Activated CD4-positive, CD25-positive, alpha-beta regulatory T cell treated with anti-CD3 and anti-CD28 coated beads, Interleukin-2, amount 50 U/mL, for 24 hours (primary cell): ENCODE measurements at places on chromosomes 12 and 14.
A peak's percentile ranks its signal among the peaks of the same experiment; 100 is the strongest.

DNA sequence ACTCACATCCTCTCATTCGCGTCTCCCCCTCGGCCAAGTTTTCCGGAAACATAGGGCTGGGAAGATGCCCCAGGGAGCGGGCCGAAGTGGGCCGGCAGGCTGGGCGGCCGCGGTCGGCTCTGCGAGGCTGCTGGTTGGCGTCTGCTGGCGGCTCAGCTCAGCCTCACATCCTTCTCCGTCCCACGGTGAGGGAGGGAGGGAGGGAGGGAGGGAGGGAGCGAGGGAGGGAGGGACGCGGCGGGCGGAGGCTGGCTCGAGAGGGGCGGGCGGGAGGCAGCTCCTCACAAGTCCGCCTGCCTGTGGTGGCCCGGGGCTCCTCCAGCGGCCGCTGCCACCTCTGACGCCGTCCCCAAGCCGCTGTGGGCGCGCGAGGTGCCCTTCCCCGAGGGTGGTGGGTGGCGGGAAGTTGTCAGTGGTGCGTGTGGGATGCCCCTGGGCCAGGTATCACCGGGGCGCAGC lies 93.8 kb downstream of the RFLNA start:
- ATAC-seq: peak; percentile 37

DNA sequence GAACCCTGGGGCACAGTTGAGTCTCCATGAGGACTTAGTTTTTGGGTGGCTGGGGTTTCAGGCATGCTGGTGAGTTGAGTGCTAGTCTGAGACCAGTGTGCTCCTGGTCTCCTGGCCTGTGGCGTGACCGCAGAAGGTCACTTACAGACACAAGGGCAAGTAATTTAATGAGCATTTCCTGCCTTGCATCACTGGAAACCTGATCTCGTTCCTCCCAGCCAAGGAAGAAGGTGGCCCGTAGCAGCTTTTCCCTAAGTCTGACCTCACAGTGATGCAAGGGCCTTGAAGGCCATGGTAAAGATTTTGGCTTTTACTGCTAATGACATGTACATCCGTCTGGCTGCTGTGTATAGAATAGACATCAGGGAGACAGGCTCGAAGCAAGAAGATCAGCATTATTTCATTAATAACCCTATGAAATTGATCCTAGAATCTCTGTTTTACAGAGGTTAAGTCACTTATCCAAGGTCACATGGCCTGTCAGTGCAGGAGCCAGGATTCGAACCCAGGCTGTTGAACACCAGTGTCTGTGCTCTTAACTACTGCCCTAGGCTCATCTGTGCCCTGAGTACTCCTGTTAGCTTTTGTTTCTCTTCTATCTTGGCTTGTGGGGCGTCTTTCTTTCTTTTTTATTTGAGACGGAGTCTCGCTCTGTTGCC lies 4.6 kb downstream of the TMEM120B start:
- ATAC-seq: no peak

DNA sequence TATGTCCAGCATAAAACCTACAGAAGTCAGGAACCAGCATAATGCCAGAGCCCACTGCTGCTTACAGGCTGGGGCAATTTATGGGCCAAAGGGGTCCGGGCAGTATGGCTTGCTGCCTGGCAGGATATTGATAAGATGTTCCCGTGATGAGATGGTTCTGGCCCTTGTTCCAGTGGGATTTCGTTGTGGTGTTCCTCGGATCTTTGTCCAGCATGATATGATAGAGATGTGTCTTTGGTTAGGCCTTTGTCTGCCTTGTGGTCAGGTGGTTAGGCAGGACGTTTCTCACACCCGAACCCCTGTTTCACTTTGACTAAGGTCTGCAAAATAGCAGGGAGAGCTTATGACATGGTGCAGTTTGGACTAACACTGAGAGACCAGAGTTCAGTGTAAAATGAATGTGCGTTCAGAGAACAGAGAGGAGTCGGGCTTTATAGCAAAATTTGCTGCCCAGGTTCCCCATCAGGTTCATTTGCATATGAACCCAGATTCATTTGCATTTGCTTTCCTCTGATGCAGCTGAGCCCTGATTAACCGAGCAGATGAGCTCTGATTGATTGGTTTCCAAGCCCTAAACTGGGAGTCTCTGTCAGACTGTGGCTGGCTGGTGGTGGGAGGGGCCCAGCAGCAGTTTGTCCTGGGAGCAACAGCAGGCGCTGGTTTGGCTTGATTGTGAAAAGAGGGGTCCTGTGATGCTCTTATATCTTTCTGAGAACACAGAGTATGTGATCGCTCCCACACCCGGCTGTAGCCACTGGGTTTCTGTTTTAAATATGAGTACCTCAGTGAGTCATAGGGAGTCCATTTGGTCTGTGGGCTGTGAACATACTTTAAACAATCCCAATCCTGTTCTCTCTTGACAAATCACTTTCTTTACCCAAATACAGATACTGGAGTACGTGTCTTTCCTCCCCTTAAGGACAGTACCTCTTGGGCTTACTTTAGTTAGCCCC lies 156.3 kb upstream of the PZP start:
- ATAC-seq: peak; percentile 83

DNA sequence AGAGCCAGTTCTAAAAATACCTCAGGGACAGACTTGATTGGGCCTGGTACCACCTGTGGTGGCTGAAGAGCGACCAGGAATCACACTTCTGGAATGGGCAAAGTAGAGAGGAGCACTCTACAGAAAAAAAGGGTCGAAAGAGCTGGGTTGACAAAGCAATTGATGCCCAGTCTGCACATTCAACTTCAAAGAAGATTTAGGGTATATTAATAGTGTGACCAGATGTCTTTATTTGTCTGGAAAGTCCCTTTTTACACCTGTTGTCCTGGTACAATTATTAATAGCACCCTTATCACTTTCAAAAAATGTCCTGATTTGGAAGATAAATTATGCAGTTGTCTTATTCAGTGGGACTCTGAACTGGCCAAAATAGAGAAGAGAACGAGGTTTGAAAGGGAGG lies 137.5 kb downstream of the DYRK2 start:
- no peak for ATAC-seq

DNA sequence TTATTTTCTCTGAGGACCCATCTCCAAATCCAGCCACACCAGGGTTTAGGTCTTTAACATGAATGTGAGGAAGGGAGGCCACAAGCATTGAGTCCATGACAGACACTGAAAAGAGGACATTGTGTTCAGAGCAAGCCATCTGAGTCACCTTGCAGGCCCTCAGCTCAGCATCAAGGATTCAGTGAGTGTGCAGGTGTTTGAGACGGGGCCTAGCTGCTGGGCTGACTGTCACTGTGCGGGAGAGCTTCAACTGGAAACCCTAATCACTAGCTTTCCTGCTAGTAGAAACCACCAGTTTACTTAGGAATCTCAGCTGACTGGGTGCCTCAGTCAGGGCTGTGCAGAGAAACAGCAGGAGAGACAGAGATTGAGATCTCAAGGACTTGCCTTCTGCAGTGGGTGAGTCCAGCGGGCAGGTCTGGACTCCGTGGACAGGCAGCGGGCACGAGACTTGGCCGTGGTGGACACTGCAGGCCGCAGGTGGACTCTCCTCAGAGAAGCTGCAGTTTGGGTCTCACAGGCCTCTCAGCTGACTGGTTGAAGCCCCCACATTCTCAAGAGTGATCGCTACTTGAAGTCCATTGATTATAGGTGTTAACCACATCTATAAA lies 86.1 kb upstream of the DYNC1H1 start:
- no peak for ATAC-seq

DNA sequence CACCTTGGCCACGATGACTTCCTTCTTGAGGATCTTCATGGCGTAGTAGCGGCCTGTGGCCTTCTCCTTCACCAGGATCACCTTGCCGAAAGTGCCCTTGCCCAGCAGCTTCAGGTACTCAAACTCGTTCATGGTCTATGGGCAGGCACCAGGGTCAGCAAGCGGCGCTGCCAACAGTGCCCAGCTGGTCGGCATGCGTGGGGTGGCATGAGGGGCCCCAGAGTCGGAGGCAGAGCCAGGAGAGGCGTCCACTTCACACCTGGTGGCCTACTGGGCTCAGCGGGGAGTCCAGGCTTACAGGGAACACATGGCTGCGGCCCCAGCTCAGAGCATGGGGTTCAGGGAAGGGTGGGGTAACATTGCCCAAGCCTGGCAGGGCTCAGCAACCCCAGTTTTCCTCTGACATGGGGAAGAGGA lies 20.5 kb downstream of the AKT1 start:
- no peak for ATAC-seq

- peak; percentile 43 for ATAC-seq
Measured at GRCh38 chr14:68513838-68514607, 278.8 kb downstream of the ZFP36L1 start.

DNA sequence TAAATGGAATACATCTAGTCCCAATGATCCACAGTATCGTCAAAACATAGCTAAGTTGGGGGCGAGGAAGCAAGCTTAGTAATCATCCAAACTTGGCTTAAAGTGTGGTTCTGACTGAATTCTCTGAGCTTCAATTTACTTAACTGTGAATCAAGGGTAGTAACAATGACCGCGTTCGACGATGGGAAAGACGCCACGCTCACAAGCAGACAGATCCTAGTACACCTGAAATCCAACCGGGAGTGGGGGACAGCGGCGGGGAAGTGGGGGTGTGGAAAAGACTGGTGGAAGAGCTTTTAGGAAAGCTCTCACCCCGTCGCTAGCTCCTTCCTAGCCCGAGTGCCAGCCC lies 433 bp downstream of the COX16 start:
- no peak for ATAC-seq

GRCh38 chr14:71855399-71856036 lies 76.7 kb upstream of the RGS6 start:
- no peak for ATAC-seq

DNA sequence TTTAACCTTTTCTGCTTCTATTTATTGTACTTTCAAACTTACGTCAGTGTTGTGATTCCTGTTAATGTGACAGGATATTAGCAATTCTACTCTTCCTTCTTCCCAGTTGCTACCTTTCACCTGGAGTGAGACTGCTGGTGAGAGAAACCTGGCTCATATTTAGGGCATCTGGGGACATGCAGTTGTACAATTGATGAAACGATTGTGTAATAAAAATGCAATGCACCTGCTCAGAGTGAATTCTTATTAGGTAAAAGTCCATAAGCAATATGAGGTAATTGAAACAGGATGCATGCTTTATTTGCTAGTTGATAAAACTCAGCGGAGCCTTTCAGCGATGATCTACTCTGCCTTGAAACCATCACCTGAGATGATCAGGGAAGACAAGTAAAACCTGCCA lies 116.1 kb upstream of the FBXO33 start:
- ATAC-seq: no peak

DNA sequence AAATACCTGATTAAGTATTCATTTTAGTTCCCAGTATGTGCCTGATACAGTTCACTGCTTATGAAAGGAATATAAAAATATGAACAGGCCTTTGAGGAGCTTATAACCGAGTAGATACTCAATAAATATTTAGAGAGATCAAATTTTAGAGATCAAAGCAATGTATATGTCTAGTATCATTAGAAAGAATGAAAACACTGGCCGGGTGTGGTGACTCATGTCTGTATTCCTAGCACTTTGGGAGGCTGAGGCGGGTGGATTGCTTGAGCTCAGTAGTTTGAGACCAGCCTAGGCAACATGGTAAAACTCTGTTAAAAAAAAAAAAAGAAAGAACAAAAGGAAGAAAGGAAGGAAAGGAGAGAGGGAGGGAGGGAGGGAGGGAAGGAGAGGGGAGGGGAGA lies 113.2 kb upstream of the EEA1 start:
- no peak for ATAC-seq

- ATAC-seq: no peak
Measured at GRCh38 chr12:131266591-131267467, 313.1 kb downstream of the ADGRD1 start.

- ATAC-seq: no peak
Measured at GRCh38 chr14:105783707-105784106, 257.3 kb downstream of the TMEM121 start.

DNA sequence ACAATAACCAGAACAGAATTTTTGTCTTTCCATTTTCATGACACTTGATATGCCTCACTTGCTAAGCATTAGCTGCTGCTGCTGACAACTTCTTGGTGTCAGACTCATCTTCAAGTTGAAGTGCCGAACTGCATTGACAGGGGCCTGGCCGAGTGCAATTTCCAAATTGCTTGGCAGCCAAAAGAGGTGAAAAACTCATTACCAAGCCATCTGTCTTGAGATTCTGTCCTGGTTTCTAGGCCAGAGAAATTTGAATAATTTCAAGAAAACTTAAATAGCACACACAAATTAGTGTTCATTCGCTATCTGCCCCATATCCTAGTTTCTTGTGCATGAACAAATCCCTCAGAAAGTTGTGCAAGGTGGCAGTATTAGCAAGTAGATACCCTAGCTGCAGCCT lies 165.3 kb upstream of the RASSF8 start:
- ATAC-seq: no peak

DNA sequence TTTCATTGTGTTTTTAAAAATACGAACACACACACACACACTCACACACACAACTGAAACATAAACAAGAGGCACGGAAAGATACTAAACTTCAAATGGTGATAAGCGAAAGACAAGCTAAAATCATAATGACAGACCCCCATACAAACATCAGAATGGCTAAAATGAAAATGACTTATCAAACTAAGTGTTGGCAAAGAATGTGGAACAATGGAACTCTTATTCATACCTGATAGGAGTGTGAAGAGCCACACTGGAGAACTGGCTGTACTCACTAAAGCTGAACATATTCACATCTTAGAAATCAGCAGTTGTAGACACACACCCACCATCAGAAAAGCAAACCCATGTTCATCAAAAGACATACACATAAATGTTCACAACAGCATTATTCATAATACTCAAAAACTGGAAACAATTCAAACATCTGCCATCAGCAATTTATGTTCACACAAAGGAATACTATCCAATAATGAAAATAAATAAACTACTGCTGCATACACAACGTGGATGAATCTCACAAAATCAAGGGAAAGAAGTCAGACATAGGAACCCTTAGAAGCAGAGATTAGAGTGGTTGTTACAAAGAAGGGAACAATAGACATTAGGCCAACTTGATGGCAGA lies 11.8 kb downstream of the STXBP6 start:
- no peak for ATAC-seq

- no peak for ATAC-seq
Measured at GRCh38 chr14:32560209-32560857, 231.2 kb downstream of the AKAP6 start.

DNA sequence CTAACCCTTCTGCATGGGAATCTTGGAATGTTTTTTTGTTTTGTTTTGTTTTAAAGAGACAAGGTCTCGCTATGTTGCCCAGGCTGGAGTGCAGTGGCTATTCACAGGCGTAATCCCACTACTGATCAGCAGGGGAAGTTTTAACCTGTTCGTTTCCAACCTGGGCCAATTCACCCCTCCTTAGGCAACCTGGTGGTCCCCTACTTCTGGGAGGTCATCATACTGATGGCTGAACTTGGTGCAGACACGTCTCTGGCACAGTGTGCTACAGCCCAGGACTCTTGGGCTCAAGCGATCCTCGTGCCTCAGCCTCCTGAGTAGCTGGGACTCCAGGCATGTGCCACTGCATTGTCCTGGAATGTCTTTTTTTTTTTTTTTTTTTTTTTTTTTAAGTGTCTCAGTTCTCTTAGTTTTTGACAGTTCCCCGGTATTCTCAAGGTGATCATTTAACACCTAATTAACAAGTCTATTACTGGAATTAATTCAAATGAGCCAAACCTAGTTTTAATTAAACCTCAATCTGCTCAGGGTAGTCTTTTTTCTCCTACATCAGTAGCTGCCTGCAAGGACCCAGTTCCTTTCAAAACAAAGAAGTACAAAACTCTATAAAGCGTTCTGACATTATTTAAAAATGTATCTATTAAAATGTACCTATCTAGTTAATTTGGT lies 49.0 kb upstream of the ISM2 start:
- ATAC-seq: no peak

GRCh38 chr14:101252443-101253214 lies 308.7 kb upstream of the DIO3 start:
- ATAC-seq: no peak

- ATAC-seq: no peak
Measured at GRCh38 chr12:23893611-23894010, 55.9 kb downstream of the SOX5 start.
